ENCODE measurements at places on chromosomes 6 and 20. TPM values are rescaled to one million over a fixed set of nuclear protein-coding genes. Genes with fewer than 3 reads are reported as not detected.

TRAM2 gene
- total RNA-seq, result 38.9 TPM

RCAN2 gene
- 5.9 TPM for total RNA-seq

LPA gene
- not detected for total RNA-seq

EBF4 gene
- 3.7 TPM for total RNA-seq

SLC2A4RG gene
- total RNA-seq, result 58.7 TPM

HLA-DOB gene
- total RNA-seq, result 0.26 TPM

OR2H1 gene
- total RNA-seq, result not detected

FAM83D gene
- 13.2 TPM for total RNA-seq

IMPG1 gene
- 0.26 TPM for total RNA-seq

LTA gene
- total RNA-seq, result not detected

TP53TG5 gene
- total RNA-seq, result not detected

TFAP2D gene
- total RNA-seq, result not detected

ZBTB12 gene
- total RNA-seq, result 2.0 TPM

SAMD3 gene
- not detected for total RNA-seq

HLA-DPA1 gene
- total RNA-seq, result 1.8 TPM

ERVFRD-1 gene
- not detected for total RNA-seq

TNXB gene
- total RNA-seq, result 34.1 TPM

MSH5 gene
- total RNA-seq, result 5.0 TPM

NR2E1 gene
- total RNA-seq, result not detected

SCRT2 gene
- total RNA-seq, result not detected
